ENCODE measurements at places on chromosomes 3 and 15.
A peak's percentile ranks its signal among the peaks of the same experiment; 100 is the strongest.

DNA sequence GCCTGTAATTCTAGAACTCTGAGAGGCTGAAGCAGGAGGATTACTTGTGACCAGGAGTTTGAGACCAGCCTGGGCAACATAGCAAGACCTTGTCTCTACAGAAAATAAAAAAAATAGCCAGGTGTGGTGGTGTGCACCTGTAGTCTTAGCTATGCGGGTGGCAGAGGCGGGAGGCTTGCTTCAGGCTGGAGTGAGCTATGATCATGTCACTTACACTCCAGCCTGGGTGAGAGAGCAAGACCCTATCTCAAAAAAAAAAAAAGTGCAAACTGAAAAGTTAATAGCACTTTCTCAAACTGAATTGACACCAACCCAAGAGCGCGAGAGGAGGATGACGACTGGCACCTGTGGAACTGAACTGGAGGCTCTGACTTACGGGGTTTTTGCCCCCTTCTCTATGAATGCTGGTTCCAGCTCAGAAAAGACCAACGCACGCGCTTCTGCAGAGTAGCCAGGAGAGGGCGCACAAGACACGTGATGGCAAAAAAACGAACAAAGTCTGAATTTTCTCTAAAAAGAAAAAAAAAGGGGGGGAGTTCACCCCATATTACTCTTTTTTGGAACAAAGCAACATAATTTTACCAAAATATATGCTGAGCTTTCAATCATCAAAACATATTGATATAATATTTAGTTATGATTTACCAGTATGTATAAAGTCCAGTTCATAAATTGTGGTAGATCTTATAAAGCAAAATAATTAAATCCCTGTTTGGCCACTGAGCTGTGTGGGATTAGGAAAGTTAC is 23.7 kb downstream of the CFAP92 start:
- peak; percentile 44 for DNase-seq

- peak; percentile 66 for DNase-seq
Measured at GRCh38 chr3:48990636-48991469, 812 bp downstream of the P4HTM start.

- no peak for DNase-seq
Measured at GRCh38 chr15:98774756-98775497, 126.6 kb downstream of the IGF1R start.

- DNase-seq = peak; percentile 39
Measured at GRCh38 chr3:160793722-160794252, 37.8 kb downstream of the PPM1L start.

- DNase-seq = no peak
Measured at GRCh38 chr3:14789640-14790285, 29.0 kb upstream of the FGD5 start.

DNA sequence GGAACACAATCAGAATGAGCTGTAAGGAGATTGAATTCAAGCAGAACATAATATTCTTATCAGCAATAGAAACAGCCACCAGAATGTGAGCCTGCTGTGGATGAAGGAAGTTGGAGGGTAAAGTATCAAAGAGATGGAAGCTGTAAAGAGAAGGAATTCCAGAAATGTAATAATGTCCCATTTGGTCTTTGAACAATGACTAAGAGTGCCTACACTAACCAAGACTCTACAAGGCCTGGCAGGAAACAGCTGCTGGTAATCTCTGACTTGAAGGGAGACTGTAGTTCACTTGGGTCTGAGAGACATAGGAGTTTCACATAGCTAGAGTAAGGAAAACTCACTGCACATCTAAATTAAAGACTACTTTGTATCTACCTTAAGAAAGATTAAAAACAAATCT is 1176.0 kb upstream of the ALCAM start:
- peak; percentile 70 for DNase-seq

GRCh38 chr15:68177742-68178141 is 27.4 kb downstream of the CALML4 start:
- no peak for DNase-seq

GRCh38 chr3:45496555-45496954 is 98.0 kb upstream of the LIMD1 start:
- no peak for DNase-seq

DNA sequence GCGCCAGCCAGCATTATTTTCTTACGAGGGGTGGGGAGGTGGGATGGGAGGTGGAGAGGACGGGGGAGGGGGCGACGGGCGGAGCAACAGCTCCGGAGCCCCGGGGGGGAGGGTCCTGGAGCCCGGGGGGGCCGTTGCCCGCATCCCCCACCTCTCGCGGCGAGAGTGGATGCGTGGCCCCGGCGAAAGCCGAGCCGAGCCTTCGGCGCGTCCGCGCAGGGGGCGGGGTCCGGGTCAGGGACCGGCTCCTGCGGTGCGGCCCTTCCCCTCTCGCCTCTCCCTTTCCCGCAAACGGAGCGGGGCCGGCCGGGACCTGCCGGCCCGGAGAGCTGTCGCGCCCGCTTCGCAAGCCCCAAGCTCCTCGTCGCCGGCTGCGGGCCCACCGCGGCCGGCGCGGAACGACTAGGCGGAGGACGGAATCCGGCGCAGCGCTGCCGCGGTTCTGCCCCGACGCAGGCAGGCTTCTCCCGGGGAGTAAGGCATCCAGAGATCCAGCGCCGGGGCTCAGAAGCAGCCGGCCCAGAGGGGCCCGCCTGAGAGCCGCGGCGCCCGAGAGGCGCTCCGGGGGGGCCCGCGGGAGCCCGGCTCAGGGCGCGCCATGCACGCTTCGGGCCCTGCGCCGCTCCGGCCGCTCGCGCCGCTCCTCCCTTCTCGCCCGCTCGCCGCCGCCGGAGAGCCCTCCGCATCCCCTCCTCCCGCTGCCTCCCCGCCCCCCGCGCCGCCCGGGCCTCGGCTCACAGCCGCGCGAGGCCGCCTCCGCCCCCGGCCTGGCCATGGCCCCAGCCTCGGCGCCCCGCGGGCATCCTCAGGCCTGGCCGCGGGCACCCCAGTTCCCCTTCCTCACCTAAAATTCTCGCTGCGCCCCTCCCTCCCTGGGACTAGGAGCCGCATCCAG is 459 bp upstream of the ADCY5 start:
- peak; percentile 45 for DNase-seq

DNA sequence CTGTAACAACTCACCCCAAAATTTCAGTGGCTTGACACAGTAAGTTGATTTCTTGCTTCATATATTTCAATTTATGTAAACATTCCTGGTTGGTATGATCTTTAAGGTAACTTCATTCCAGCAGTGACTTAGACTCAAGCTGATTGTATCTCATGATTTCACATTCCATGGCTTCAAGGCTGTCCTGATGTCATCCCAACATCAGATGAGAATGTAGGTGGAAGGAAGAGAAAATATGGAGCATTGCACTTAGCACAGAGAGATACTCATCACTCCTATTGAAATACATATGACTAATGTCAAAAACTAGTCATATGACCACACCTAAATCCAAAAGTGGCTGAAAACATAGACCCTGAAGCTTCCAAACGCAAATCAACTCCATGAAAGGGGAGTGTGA is 793.8 kb downstream of the TBL1XR1 start:
- peak; percentile 28 for DNase-seq

DNA sequence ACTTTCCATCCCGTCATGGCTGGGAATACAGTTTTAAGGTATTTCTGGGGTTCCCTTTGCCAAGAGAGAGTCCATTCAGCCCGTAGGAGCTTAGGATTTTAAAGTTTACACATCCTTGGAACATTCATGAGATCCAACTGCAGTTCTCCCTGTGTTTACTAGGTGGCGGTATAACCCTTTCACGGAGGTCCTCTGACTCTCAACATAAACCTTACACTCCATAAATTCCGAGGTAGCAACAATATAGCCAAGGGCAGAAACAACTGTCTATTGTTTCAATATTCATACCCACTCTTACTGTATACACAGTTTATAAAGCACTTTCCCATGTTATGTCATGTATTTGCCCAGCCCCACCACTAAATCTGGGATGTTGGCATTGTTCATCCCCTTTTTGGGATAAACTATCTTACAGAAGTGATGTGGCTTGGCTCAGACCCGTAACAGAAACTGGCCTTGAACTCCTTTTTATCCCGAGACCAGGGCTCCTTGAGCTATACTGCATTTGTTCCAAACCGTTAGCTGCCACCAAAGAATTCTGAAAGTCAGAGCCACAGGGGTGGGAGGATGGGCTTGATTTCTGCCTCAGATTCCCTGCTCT is 69.2 kb upstream of the COL6A5 start:
- peak; percentile 73 for DNase-seq

GRCh38 chr3:125061170-125061569 is 5.4 kb upstream of the HEG1 start:
- DNase-seq = no peak

DNA sequence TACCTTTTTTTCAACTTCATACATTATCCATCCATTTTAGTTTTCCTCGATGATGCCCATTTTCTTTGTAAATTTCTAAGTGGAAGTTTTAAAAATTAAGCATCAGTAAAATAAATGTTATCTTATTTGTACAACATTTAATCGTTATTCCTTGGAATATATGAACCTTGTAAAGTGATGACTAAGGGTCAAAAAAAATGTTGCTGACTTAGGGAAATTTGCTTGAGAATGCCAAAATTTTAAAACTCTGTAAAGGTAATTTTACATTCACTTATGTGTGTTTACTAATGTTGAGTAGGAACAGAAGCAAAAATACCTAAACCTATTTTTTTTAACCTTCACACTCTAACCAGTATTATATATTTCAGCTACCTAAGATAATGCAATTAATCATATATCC is 917.1 kb downstream of the VGLL3 start:
- DNase-seq = no peak

DNA sequence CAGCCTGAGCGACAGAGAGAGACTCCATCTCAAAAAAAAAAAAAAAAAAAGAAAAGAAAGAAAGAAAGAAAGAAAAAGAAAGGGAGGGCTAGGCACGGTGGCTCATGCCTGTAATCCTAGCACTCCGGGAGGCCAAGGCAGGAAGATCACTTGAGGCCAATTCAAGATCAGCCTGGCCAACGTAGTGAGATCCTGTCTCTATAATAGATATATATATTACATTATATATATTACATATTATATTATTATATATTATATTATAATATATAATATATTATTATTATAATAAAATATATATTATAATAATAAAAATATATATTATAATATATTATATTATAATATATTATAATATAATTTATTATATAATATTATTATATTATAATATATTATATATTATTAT is 48.9 kb downstream of the PTPN9 start:
- no peak for DNase-seq

GRCh38 chr3:41198046-41198445 is 1.3 kb upstream of the CTNNB1 start:
- DNase-seq = no peak

GRCh38 chr3:29335943-29336342 is 55.1 kb downstream of the RBMS3 start:
- DNase-seq = no peak

DNA sequence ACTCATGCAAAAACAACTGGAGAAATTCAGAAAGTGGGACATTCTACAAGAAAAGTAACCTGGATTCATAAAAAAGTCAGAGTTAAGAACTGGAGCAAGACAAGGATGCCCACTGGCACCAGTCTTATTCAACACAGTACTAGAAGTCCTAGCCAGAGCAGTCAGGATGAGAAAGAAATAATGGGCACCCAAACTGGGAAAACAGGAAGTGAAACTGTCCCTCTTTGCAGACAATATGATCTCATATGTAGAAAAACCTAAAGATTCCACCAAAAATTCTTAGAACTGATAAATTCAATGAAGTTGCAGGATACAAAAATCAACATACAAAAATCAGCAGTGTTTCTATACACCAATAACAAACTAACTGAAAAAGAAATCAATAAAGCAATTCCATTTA is 37.4 kb downstream of the TXNRD3 start:
- no peak for DNase-seq

DNA sequence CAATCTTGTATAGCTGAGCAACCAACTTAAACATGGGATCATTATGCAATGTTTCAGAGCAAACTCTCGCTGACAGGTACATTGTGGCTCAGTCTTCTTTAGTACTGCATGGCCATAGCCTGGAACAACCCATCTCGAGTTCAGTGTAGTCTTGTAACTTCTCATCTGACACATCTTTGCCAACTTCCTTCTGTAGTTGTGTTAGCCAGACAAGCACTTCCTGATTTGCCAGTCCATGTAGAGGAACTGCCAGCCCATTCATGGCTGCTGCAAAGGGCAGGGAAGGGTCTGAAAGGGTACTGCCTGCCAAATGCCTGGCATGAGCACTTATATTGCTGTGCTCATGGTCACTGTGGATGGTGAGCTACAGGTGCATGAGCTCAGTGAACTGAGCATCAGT is 49.2 kb upstream of the CCDC54 start:
- no peak for DNase-seq

DNA sequence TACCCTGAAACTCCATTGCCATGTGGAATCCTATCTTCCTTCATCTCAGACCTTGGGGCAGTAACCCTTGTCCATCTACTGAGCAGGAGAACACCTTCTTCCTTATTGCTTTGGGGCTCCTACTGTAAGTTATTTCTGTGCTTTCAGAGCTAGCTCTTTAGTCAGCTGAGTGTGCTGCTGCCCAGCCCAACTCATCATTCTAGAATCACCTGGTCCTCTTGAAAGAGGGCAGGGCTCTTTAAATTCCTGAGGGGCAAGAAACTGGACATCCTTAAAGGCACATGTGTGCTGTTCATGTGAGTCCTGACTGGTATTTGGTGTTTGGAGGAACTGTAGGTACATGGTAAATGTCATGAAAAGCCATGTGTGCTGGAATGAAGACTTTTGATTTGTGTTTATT is 140.9 kb downstream of the ARNT2 start:
- DNase-seq = no peak

GRCh38 chr3:5072100-5072816 is 49.8 kb upstream of the ARL8B start:
- no peak for DNase-seq

GRCh38 chr3:139677388-139678155 is at the start of gene NMNAT3:
TSS of gene NMNAT3 (minus strand) at chr3:139677972. CDS start at chr3:139627724, 50,248 bp downstream.
- peak; percentile 94 for DNase-seq

DNA sequence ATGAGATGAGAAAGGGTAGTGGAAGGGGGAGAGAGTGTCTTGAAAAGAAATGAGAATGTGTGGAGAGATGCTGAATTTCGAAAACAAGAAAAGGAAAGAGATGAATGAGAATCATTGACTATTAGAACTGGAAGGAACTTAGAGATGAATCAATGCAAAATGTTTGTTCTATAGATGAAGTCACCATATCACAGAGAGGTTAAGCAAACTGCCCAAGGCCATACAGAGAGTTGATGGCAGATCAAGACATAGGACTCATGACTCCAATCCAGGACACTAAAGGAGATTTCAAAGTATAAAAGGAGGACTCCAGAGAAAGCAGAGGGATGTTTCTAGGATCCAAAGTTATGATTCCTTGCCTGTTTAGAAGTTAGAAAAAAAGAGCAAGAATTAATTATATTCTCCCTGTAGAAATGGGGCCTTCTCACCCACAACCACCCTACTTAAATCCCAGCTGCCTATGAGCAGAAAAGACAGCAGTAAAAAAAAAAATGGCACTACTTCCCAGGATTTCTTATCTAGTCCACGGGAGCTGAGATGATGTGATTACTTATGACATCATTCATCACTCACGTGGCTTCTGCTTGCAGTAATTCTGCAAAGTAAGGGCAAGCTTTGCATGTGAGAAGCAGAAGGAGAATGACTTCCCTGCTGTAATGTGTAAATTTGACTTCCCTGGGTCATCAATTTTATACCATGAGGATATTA is 210.8 kb upstream of the MRPL3 start:
- DNase-seq = no peak

- DNase-seq = no peak
Measured at GRCh38 chr3:146594843-146595482, 10.2 kb downstream of the PLSCR5 start.

GRCh38 chr3:177960014-177960413 is 576.2 kb upstream of the KCNMB2 start:
- DNase-seq = no peak

- DNase-seq = no peak
Measured at GRCh38 chr15:95928822-95929221, 401.7 kb upstream of the NR2F2 start.

GRCh38 chr3:31671976-31672375 is 139.3 kb downstream of the STT3B start:
- DNase-seq = no peak

Measured in mesendoderm (in vitro differentiated cells).